Stimulated activated CD4-positive, alpha-beta T cell treated with anti-CD3 and anti-CD28 coated beads, Interleukin-1b, Interleukin-23, amount 100 ng/mL, for 4 hours (primary cell): ENCODE measurements at places on chromosomes 13 and 19.

- DNase-seq, result peak; percentile 51
Observed at GRCh38 chr13:87671031-87671752, at the start of gene SLITRK5. Gene SLITRK5, plus strand, starts transcription at chr13:87671371. Its CDS starts 4,018 bp downstream, at chr13:87675389.

- no peak for DNase-seq
Observed at GRCh38 chr19:37413313-37414084, 42.6 kb downstream of the ZNF527 start.

- no peak for DNase-seq
Observed at GRCh38 chr13:38537051-38537450, 149.8 kb upstream of the FREM2 start.

DNA sequence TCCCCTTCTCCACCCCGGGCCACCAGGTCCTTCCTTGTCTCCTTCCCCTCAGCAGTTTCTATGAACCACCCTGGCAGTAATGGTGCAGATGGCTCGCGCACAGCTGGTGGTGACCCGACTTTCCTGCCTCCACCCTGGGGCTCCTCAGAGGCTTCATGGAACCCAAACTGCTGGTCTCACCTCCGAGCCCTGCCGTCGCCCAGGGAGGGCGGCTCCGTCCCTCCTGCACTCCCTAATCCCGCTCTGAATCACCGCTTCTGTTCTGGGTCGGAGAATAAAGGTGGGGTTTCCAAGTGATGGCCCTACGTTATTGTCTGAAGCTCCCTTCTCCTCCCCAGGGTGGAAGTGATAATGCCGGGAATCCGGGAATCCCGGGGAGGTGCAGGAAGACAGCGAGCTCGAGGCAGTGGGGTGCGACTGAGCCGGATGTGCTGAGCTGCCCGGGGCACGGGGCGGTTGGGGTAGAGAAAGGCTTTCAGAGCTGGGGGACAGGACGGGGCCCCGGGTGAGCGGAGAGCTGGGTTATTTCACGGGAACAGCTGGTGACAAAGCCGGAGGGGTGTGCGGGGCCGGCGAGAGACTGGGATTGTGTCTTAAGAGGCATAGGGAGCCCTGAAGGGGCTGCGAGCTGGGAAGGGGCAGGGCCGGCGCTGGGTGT is 711 bp downstream of the FUT2 start:
- DNase-seq, result no peak

GRCh38 chr13:101493541-101493940 is 41.1 kb downstream of the ITGBL1 start:
- DNase-seq, result no peak

- no peak for DNase-seq
Observed at GRCh38 chr13:92804346-92804745, 422.3 kb upstream of the GPC6 start.

- no peak for DNase-seq
Observed at GRCh38 chr13:79307433-79307861, 98.6 kb downstream of the RBM26 start.

DNA sequence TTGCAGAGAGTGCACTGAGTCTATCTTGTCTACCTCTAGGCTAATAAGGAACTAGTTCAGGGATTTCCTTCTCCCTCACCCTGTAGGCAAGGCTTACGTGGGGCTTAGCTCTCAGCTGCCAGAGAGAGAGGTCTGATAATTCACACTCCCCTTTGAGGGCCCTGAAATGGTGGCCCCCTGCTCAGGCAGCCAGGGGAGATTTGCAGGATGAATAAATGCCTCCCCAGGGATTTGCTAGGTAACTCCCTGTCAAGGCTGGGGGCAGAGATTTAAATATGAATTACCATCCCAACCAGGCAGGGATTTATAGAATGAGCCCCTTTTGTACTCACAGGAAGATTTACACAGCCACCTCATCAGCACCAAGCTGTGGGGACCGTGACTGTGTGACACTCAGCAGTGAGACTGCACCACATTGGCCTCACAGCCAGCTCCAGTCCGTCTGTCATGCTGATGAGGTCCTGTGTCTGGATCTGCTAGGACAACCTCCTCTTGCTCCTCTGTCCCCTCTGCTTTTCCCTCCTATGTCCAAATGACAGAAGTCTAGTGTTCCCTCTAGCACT is 73.4 kb downstream of the CBY2 start:
- no peak for DNase-seq

- DNase-seq, result no peak
Observed at GRCh38 chr13:82370316-82370715, 1512.0 kb downstream of the SLITRK1 start.

DNA sequence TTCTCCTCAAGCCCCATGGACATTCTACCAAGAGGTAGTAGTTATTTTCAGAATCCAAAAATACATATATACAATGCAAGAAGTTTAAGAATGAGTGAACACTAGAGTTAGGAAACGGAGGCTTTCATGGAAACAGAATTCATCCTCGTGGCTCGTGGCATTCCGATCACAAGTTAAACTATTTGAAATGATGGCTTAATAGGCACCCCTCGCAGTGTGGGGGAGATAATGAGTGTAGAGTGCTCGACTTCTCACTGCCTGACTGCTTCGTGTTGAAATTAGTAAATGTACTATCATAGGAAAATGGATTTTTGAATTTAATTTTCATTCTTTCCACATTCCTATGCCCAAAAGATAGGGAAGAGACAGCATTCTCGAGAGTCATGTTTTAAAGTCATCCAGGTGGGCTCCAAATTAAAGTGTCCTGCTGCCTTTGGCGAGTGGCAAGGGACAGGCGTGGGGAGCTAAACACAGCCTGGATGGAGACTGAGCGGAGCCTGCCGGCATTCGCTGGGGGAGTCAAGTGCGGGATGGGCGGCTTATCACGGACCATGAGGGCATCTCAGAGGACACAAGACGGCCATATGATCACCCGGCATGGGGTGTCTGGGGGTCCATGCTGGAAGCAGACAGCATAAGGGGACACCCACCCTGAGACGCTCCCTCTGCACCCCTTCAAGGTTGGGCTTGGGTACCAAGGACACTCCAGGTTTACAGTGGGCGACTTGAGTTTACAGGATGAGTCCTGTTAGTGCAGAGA is 165.2 kb downstream of the TEX29 start:
- DNase-seq, result no peak

DNA sequence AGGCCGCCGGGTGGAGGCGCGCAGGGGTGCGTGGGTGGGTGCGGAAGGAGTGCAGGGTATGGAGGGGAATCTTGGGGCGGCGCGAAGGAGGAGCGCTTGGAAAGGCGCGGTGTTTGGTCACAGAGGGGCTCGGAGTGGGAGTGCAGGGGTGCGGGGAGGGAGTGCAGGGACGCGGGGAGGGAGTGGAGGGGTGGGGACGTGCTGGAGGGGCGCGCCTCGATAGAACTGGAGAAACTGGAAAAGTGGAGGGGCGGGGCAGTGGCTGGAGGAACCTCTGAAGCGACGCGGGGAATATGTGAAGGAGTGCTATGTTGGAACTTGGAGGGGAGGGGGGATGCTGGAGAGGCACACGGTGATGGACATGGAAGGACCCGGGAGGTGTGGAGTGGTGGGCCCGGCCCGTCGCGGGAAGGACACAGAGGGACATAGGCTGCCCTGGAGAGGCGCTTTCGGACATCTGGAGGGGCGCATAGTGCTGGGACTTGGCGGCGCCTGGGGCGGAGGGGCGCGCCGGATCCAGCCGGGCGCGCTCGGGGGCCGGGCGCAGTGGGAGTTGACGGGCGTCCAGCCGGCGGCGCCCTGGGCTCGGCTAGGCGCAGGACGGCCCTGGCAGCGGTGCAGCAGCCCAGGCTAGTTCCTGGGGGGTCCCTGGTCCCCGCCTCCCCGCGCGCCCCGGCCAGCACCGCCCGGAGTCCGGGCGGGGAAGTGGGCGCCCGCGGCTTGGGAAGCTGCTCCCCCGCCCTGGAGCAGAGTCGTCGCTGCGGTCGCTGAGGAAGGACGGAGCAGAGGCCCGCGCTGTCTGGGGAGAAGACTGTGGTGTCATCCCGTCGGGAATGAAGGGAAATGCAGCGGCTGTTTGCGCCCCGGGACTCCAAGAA is 20.8 kb upstream of the SGCG start:
- no peak for DNase-seq

- DNase-seq, result no peak
Observed at GRCh38 chr13:43113603-43114002, 90.2 kb downstream of the DNAJC15 start.

GRCh38 chr19:52692431-52693008 is 42.3 kb downstream of the ZNF611 start:
- DNase-seq, result no peak

DNA sequence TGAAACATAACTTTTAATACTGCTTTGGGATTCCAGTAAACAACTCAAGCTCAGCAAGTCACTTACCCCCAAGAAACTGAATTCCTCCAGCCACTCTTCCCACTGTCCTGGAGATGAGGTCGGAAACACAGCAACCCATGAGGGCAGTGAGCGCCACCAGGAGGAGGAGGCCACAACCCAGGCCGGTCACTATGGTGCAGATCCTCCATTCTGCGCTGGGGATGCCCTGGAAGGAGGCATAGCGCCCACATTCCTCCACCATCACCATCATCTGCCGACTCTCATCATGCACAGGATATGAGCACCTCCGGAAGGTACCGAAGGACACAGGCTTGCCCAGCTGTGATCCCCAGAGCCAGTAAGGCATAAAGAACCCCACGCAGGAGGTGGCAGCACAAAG is 2.2 kb downstream of the LHFPL6 start:
- DNase-seq, result no peak

- DNase-seq, result no peak
Observed at GRCh38 chr13:97715763-97716162, 237.7 kb upstream of the IPO5 start.

DNA sequence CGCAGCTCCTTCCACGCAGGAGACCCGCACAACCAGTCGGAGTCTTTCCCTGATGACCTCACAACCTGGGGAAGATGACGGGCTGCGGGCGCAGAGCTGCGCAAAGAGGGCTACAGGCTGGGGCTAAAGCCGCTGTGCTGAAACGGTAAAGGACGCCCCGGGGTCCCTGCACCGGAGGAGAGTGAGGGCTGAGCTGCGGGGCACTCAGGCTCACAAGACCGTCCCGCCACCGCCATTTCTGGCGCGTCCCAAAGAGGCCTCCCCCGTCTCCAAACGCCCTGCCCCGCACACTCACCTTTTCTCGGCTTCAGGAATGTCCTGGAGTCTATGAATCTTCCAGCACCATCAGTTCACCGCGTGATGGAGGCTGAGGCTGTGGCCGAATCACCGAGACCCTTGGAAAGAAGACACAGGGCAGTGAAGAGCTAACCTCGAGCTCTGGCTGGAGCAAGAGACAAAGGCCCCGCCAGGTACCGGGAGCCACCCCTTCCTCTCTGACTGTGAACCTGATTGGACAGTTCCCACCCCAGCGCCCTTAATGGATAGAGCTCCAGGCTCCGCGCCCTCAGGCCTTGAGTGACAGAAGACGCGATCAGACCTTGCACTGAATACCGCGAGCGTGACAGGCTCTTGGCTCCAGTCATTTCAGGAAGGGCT is 41.8 kb upstream of the ZNF429 start:
- peak; percentile 11 for DNase-seq

DNA sequence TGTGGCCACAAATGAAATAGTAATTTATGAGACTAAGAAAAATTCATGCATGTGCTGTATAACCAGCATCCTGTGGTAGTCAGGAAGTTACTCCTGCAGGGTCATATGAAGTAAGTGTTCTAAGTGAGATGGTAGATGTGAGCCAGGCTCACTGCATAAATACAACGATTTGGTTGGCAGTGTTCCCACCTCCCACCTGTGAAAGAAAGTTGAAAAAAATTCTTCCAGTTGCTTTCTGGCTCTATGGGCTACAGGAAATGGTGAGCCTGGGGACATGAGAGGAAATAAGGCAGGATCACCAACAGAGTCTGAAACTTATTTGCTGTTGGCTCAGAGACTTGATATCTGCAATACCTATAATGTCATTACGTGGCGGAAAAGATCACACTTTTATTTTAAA is 301.7 kb upstream of the SPRY2 start:
- no peak for DNase-seq

DNA sequence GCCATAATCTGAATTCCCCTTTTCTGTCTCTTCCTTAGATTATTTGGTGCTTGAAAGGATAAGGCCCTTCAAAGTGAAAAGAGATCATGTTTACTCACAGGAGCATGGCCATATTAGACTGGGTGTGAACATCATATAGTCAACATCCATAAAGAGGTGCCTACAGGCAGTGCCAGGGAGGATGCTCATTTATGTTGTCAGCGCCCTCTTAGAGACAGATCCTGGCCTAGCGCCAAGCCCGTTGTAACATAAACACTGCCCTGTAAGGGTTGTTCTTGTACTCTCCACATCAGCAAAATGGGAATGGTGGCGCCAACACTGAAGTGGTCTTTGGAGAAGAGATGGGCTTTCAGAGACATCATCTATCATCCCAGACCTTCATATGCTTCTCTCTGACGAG is 16.1 kb downstream of the PCDH8 start:
- no peak for DNase-seq

DNA sequence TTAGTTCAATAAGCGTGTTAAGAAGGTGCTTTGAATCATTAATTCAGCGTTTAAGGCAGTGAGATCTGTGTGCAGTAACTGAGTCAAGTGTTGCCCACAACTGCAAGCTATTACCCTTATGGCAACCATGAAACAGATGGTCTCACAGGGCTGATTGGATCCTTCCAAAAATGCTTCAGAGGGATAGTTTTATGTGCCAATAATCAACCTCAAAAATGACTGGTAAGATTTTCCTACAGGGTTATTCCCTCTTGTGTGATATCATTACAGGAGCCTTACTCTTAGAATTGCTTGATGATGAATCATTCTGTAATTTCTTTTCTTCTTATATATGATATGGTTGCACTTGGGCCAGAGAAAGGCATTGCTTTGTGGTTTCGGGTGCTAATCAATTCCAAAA is 1299.2 kb upstream of the ATXN8OS start:
- DNase-seq, result no peak

DNA sequence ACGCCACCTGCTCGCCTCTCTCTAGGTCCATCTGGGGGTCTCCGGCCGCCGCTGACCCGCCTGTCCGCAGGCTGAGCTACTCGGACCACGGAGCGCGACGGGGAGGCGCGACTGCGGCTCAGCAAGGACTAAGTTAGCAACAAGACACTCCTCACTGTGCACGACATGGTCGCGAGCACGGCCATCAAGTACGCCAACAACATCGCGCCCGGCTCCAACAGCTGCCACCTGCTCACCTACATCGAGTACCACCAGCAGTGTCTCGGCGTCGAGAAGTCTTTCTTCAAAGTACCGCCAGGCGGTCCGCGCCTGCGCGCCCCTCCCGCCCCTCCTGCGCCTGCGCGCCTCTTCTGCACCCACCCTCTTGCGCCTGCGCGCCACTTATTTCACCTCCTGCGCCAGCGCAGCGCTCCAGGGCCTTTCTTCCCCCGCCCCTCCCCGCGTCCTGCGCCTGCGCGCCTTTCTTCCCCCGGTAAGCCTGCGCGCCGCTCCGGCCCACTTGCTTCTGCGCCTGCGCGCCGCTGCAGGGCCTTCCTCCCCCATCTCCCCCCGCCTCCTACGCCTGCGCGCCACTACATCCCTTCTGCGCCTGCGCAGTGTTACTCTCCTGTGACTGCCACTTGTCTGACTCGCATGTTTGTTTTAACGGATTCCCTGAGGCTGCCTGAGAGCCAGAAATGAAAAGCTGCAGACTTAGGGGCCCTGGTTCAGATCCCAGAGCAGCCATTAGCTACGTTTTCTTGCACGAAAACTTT is 64.0 kb downstream of the ACSBG2 start:
- peak; percentile 100 for DNase-seq

- DNase-seq, result no peak
Observed at GRCh38 chr19:17872251-17873001, 681 bp downstream of the SLC5A5 start.

- peak; percentile 95 for DNase-seq
Observed at GRCh38 chr19:49664171-49665035, 1.3 kb downstream of the IRF3 start.
